ENCODE measurements at places on chromosomes 5 and 9. TPM values are rescaled to one million over a fixed set of nuclear protein-coding genes. Genes with fewer than 3 reads are reported as not detected.

DNA sequence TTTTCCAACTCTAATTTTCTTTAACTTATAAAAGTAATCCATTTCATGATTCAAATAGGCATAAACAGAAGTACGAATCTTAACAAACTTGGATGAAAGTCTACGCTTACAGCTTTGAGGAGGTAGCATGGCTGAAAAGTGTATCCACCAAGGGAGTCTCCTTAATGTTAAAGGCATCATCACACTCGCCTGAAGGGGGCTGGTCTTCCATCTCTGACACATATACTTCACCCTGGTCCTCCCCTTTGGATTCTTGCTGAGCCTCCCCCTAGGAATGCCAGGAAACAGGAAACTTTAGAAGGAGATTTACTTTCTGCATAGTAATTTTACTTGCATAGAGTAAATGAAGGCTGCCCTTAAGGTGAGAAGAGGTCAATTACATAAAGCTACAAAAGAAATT, 10.3 kb upstream of the NME5 start:
- DNase-seq: no peak

DNA sequence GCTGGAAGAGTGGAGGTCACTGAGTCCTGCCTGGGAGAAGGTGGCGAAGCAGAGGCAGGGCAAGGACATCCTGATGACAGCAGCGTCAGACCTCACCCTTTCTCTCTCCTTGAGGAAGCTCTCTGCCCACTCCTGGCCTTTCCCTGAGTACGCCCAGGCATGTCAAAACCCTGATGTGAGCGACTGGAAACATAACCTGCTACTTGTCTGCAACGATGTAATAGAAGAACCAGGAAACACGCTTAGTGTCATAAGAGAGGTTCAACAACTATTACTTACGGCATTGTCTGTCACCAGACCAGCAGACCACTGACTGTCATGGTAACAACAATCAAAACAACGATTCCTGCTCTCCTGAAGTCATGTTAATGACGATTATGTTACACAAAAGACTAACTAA, 152.4 kb downstream of the ACTL7B start:
- no peak for DNase-seq

- DNase-seq: no peak
Observed at GRCh38 chr5:84372066-84372695, 12.5 kb downstream of the EDIL3 start.

DNA sequence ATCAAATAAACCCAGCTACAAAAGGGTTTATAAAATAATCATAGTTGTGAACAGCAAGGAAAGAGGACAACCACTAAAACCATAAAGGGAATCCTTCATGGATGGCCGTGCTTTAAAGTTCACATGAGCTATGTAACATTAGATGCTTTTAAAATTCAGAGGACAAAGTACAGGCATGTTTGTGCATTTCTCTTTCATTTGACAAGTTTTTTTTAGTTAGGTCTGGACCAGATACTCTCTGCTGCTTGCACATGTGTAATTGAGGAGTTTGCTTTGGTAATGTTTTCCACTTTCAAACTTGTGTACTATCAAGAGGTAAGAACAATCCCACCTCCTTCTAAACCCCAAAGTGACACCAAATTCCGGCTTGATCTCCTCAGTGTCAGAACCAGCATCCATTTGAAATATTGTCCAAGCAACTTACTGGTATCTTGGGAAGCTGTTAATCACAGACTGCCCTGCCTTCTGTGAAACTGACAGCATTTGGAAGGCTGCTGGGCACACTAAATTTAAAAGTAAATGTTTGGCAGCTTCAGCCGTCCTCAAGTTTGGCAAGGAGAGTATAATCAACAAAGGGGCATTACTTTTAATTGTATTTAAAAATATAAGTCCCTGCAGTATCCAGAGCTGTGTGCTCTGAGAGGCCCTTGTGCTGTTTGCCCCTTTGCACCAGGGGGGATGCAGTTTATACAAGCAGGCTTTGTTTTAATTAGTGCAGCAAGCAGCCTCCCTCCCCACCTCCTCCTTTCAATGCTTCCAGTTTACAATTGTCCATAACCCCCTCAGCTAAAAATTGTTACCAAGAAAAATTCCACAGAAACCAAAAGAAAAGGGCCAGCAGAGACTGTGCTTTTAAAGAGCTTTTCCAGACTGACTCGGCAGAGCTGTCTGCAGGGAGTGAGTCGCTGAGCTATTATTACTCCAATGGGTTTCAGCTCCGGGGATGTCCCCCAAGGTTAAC, 328.3 kb upstream of the MPDZ start:
- no peak for DNase-seq

GRCh38 chr5:132641841-132642240, 16.1 kb upstream of the IL13 start:
- no peak for DNase-seq

GRCh38 chr5:41754857-41755256, 115.4 kb downstream of the OXCT1 start:
- no peak for DNase-seq

- no peak for DNase-seq
Observed at GRCh38 chr5:72878854-72879253, 62.4 kb downstream of the TNPO1 start.

DNA sequence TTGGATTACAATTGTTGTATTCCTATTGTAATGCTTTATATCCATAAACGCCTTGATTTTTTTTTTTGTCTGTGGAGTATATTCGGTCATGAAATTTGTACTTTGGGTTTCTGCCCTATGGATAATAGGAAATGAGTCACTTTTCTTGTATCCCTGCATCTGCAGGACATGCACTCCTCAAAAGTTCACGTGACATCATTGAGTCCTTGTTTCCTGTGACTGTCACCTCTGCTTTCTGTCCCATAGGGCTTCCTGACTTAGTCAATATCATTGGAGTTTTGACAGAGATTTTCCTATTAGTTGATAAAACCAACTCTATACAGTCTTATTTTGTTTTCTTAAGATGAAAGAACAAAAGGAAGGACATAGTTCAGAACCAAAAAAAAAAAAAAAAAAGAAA, 356.3 kb downstream of the MAT2B start:
- DNase-seq: no peak

GRCh38 chr5:36763454-36763853, 113.1 kb upstream of the NIPBL start:
- no peak for DNase-seq

GRCh38 chr5:173493040-173493439, 123.4 kb downstream of the BOD1 start:
- DNase-seq: no peak

WDR36 gene
- 42.6 TPM for total RNA-seq

All from activated B cell treated with CpG ODN at 0.5 μM for 24 hours (primary cell).